Activated CD8-positive, alpha-beta T cell treated with anti-CD3 and anti-CD28 coated beads for 36 hours (primary cell): ENCODE measurements at places on chromosomes 6 and 20. TPM values are rescaled to one million over a fixed set of nuclear protein-coding genes. Genes with fewer than 3 reads are reported as not detected.

Gene PSORS1C1
- total RNA-seq, result not detected

Gene BCAS1
- 0.09 TPM for total RNA-seq

DNA sequence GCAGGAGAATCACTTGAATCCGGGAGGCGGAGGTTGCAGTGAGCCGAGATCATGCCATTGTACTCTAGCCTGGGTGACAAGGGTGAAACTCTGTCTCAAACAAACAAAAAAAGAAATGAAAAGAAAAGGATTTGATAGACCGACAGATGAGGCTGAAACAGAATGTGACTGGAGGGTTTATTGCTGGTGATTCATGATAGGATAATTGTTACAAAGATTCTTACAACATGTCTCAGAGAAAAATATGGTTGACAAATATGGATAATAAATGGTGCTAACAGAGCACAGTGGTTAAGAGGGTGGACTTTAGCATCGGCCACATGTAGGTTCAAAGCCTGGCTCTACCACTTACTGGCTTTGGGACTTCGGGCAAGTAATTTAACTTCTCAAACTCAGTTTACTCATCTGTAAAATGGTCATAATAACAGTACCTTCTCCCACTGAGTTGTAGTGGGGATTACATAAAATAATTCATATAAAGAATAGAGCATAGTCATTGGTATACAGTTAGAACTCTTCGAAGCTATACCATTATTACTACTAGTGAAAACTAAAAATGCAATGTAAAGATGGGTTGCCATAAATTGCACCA lies 131.9 kb downstream of the MAP3K7 start:
- peaks cover 42% of the 10 kb centered on the region for H3K4me1 ChIP-seq
- no peak for DNase-seq
- no peak overlapping the region for H3K27ac ChIP-seq
- H3K4me3 ChIP-seq, result no peak overlapping the region
- no peaks in the 10 kb centered on the region for H3K27me3 ChIP-seq

GRCh38 chr20:34131491-34131890 lies 19.4 kb upstream of the EIF2S2 start:
- H3K36me3 ChIP-seq, result no peaks in the 10 kb centered on the region
- no peak for DNase-seq
- H3K27ac ChIP-seq, result no peak overlapping the region
- no peak overlapping the region for H3K4me3 ChIP-seq

GRCh38 chr20:18728165-18728869 lies 85.3 kb upstream of the SCP2D1 start:
- H3K4me3 ChIP-seq, result no peak overlapping the region
- no peaks in the 10 kb centered on the region for H3K36me3 ChIP-seq
- DNase-seq, result no peak
- peaks cover 15% of the 10 kb centered on the region for H3K4me1 ChIP-seq
- H3K27me3 ChIP-seq, result no peaks in the 10 kb centered on the region
- no peak overlapping the region for H3K27ac ChIP-seq

GRCh38 chr6:170271771-170272314 lies 19.0 kb downstream of the DLL1 start:
- DNase-seq, result peak; percentile 92
- H3K4me1 ChIP-seq, result peaks cover 26% of the 10 kb centered on the region
- H3K36me3 ChIP-seq, result peaks cover 5% of the 10 kb centered on the region
- H3K27me3 ChIP-seq, result no peaks in the 10 kb centered on the region
- H3K4me3 ChIP-seq, result peak overlapping the region; percentile 65

DNA sequence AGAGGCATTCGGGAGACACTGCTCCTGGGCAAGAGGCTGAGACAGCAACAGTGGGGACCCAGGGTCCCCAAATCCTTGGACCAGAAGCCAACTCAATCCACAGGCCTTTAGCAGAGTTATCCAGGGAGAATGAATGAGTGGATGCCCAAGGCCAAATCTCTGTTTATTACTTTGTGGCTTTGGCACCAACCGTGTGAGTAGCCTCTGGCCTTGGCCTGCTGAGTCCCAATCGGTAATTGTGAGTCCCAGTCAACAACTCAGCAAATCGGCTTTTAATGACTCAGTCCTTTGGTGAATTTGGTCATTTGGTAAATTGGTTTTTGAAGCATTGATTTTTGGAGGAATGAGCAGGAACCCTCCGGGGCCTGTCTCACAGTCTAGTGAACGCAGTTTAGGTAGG lies 29.1 kb upstream of the ECI2 start:
- H3K27me3 ChIP-seq, result peaks cover 5% of the 10 kb centered on the region
- DNase-seq, result no peak
- H3K4me1 ChIP-seq, result no peaks in the 10 kb centered on the region
- H3K36me3 ChIP-seq, result no peaks in the 10 kb centered on the region
